Activated CD4-positive, alpha-beta T cell treated with anti-CD3 and anti-CD28 coated beads, Interleukin-2, amount 50 U/mL, for 4 hours (primary cell): ENCODE measurements at places on chromosomes 2 and 18.

- no peak for DNase-seq
These were observed 16.6 kb downstream of the POLE4 start for GRCh38 chr2:74975016-74975415.

GRCh38 chr18:45751766-45752165 lies 27.8 kb downstream of the SLC14A1 start:
- no peak for DNase-seq

- DNase-seq = no peak
These were observed 528.8 kb downstream of the CPS1 start for GRCh38 chr2:211085056-211085680.

GRCh38 chr2:164084066-164084465 lies 348.3 kb upstream of the FIGN start:
- DNase-seq = no peak

DNA sequence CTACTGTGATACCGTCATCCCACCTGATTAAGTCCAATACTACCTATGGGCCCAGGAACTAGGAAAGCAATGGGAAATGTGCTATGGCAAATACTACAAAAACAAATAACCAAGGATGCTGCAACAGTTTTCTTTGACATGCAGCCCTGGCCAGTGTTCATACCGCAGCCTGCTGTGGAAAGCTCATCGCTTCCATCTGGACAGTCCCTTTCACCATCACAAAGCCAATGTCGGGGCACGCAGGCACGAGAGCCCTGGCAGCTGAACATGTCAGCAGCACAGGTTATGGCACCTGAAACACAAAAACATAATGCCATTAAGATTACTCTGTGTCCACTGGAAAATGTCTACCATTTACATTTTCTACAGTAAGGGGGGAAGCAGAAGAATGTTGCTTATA lies 1621.1 kb downstream of the LRP1B start:
- DNase-seq = no peak

DNA sequence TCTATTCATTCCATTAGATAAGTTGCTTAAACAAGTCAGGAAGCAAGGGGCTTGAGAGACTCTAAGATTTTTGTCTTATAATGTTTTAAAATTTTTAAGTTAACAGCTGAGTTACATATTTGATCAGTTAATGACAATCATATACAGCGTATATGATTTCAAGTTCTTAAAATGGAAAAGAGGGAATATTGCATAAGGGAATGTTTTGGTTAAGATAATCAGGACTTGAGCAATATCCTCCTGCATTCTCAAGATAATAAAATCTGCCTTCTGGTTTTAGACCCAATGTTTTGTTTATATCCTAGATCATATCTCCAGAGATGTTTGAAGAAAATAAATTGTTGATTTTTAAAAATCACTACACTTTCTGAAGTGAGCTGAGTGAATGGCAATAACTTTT lies 13.4 kb upstream of the DYNC1I2 start:
- no peak for DNase-seq

DNA sequence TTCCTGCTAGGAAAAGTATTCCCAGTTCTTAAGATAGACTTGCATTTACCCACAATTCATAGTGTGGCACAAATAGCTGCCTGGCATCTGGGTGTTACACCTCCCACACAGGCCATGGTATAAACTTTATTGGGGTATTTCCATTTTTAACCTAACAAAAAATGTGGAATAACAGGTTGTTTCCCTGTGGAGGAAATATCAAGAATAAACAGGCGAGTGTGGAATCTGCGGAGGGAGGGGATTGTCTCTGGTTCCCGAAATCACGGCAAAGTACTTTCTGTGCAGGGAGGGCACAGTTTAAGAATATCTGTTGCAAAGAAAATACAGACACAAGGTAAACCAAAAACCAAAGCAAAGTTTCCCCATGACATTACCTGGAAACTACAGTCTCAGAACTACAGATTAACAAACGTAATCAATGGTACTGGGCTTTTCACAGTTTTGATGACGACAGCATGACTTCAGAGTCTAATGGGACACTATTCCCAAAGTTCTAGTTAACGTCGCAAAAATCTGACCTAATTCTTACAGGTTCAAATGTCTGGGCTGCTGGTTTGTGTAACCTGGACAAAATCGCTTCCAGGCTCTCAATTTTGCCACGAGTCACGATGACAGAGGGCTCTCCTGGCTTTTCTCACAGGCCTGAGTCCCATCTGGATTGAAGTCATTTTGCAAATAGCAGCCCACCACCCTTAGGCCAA lies 1.4 kb downstream of the STARD7 start:
- DNase-seq = no peak

GRCh38 chr2:48939232-48939631 lies 183.7 kb upstream of the LHCGR start:
- no peak for DNase-seq

DNA sequence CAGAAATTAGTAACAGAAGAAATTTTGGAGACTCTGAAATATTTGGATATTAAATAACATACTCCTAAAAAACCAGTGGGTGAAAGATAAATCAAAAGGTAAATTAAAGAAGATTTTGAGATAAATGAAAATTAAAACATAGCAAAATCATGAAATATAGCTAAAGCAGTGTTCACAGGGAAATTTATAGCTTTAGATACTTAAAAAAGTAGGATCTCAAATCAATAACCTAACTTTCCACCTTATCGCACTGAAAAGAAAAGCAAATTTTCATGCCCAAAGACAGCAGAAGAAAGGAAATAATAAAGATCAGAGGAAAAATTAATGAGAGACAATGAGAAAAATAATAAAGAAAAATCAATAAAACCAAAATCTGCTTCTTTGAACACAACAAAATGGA lies 135.1 kb upstream of the KLF7 start:
- no peak for DNase-seq

- no peak for DNase-seq
These were observed 42.0 kb upstream of the ASXL2 start for GRCh38 chr2:25920336-25920735.

GRCh38 chr2:119929537-119929936 lies 83.3 kb upstream of the EPB41L5 start:
- DNase-seq = peak; percentile 2

GRCh38 chr2:165522719-165523118 lies 53.2 kb downstream of the CSRNP3 start:
- DNase-seq = no peak

GRCh38 chr2:239203443-239204135 lies 197.2 kb downstream of the HDAC4 start:
- DNase-seq = no peak

GRCh38 chr2:205545971-205546816 lies 136.1 kb upstream of the NRP2 start:
- no peak for DNase-seq

GRCh38 chr2:10844097-10844496 lies 31.5 kb upstream of the PDIA6 start:
- no peak for DNase-seq

DNA sequence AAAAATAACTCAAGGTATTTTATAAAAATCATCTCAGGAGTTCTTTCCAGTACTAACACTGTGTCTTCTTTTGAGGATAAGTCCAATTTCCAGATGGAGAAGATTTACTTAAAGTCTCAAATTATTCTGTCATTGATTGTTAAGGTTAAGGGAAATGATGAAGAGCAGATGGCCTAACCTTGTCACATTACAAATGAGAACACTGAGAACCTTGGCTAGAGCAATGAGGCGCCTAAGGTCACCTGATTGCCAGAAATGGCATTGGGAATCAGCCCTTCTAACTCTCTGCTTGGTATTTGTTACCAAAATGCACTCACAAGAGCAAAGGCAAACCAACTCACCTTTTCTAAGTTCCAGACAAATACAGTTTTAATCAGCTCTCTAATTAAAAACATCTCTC lies 835.1 kb downstream of the RNF144A start:
- DNase-seq = no peak

GRCh38 chr2:116223912-116224311 lies 1590.6 kb upstream of the DDX18 start:
- no peak for DNase-seq

GRCh38 chr18:22691946-22692710 lies 241.0 kb upstream of the RBBP8 start:
- DNase-seq = no peak

DNA sequence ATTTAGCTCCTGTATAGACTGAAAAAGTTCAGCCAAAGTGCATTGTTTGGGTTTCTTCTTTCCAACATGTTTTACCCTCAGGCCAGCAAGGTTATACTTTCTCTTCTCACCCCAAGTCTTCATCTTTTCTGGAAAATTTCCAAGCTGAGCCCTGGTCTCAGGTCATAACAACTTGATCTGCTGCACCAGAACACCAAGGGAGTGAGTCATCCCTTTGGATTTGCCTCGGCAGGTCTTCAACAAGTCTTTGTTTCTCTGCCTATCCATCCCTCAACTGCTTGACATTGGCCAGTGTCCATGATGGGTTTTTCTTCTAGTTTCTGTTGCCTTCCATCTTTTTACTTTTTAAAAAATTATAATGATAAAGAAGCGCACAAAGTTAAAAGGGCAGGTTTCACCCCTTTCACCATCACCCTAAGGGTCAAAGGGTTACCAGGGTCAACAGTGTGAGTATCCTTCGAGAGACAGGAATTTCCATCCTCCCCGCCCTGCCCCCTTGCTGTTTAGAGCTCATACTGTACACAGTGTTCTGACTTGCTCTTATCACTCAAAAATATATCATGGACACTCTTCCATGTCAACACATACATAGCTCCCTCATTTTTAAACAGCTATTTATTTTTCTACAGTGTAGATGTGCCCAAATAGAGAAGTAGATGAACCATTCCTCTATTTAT lies 5.7 kb upstream of the SPATS2L start:
- no peak for DNase-seq

- DNase-seq = no peak
These were observed 13.0 kb downstream of the RRM2 start for GRCh38 chr2:10135296-10136089.

DNA sequence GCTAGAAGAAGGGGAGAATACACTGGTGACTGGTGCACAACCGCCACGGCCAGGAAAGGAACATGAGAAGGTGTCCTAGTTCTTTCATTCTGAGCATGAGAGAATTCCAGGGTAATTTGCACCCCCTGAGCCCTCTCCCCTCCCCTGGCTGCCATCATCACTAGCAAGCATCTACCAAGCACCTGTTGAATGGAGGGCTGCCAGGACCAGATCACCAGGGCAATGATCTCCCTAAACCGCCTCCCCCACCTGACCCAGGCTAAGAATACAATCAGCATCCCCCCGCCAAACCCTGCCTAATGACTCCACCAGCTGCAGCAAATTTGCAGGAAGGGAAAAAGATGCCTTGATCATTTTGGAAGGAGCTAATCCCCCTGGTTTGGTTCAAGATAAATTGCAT lies 100.2 kb downstream of the STPG4 start:
- DNase-seq = no peak

DNA sequence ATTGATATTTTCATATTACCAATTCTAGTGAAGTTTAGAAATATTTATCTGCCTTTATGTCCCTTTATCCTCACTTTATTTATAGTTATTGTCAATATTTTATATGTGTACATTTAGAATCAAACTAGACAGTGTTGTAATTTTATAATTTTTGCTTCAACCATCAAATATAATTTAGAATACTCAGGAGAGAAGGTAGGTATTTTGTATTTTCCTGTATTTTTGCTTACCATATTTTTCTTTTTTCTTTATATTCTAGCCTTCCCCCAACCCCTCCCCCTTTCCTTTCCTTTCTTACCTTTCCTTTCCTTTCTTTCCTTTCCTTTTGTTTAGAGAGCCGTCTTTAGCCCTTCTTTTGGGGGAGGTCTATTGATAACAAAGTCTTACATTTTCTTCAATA lies 140.2 kb downstream of the LRRTM1 start:
- no peak for DNase-seq

- DNase-seq = no peak
These were observed 73.9 kb downstream of the ACKR3 start for GRCh38 chr2:236643480-236643879.

DNA sequence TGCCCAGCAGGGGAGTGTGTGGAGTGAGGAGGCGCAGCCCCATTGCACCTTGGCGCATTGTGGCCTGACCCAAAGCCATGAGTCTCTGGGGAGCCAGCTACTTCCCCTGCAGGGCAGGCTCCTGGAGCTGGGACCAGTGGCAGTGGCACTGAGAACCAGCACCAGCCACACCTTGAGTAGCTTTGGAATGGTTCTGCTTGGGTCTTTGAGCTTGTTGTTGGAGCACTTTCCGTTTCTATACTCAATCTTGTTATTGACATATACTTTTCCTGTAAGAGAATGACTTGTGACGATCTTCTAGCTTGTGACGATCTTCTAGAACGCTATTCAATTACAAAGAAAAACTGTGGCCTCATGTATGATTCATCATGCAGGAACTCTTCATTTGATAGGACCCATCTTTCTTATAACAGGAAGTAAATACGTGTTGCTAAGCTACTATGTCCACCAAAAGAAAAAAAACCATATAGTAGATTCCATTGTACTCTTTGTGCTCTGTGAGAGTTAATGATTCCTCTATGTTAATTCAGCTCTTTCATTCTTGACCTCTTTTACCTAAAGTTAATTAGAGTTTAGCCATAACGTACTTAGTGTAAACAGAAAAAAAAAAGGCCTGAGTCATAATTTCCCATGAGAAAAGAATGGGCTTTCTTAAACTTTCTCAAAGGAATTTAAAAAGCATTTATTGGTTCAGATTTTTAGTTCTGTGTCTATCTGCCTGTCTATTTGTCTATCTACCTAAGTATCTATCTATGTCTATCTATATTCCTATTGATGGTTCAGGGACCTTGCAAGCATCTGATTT lies 113.1 kb downstream of the GATA6 start:
- no peak for DNase-seq

GRCh38 chr18:61955644-61956043 lies 62.8 kb upstream of the RNF152 start:
- DNase-seq = no peak

- DNase-seq = no peak
These were observed 261.5 kb downstream of the MYCN start for GRCh38 chr2:16201848-16202247.

- no peak for DNase-seq
These were observed 54.0 kb downstream of the PELI1 start for GRCh38 chr2:64090264-64090663.

DNA sequence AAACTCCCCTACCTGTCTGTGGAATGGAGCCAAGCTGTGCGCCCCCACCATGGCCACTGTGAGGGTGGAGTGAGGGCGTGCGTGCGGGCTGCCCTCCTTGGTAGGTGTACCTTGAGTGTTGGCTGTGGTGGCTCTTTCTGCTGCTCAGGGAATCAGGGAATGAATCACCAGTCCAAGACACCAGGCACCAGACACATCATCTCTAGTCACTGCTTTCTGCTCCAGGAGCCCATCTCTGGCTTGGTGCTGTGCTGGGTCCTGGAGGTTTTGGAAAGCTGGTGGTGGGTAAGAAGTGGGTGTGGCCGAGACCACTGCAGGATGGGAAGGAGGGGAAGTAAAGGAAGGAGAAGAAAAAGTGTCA lies 209.9 kb downstream of the SEPTIN10 start:
- DNase-seq = no peak

DNA sequence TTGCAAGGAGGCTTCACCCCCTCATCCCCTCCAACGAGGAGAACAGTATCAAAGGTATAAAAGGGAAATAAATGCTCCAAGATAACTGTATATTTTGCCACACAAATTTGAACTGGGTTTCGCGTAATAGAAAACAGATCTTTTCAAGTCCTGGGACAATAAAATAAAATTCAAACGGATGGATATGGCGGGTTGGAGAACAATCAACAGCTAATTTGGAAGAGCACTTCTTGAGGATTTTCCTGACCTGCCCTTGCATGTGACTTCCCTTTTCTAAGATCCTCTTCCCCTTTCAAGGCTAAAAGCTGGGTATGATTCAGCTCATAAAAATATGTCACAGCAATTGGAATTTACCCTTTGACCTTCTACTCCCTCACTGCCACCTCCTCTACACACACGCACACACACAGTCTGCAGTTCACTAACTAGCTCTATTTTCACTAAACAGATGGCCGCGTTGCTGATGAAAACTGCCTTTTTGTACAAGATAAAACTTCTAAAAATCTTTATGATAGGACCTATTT lies 386.9 kb downstream of the FIGN start:
- no peak for DNase-seq

- no peak for DNase-seq
These were observed 89.5 kb downstream of the PTH2R start for GRCh38 chr2:208496129-208496528.
